ENCODE measurements at places on chromosomes 7 and 10.

DNA sequence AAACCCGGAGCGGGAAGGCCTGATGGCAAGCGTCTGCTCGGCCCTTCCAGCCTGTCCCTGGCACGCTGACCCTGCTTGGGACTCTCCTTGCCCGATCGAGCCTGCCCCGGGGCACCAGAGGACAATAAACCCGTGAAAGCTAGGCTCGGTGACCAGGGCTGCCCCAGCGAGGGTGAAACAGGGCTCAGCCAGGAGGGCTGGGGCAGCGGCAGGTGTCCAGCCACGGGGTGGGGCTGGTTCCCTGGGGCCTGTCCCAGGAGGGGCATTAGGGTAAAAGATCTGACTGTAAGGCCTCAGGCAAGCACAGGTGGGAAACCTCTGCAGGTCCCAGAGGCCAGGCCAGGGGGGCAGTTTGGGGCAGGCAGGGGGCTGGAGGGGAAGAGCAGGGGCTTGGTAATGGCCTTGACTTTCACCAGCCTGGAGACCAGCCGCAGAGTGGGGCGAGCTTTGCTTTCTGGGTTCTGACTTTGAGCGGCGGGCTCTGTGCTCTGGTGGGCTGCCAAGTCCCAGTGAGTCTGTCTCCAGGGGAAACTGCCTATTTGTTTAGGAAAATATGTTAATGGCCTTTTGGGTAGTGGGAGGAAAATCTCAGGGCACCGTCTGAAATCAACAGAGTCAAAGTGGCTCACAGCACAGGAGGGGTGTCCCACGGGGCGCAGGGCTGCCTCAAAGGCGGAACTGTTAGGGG is 68.2 kb upstream of the INPP5A start:
- DNase-seq, result no peak

GRCh38 chr7:17682586-17682985 is 257.7 kb downstream of the SNX13 start:
- DNase-seq, result no peak

GRCh38 chr7:114590298-114590697 is 175.7 kb downstream of the FOXP2 start:
- no peak for DNase-seq

- no peak for DNase-seq
Observed at GRCh38 chr10:8035006-8035640, 19.4 kb upstream of the GATA3 start.

- DNase-seq, result no peak
Observed at GRCh38 chr10:52870562-52870961, 98.0 kb upstream of the MBL2 start.

DNA sequence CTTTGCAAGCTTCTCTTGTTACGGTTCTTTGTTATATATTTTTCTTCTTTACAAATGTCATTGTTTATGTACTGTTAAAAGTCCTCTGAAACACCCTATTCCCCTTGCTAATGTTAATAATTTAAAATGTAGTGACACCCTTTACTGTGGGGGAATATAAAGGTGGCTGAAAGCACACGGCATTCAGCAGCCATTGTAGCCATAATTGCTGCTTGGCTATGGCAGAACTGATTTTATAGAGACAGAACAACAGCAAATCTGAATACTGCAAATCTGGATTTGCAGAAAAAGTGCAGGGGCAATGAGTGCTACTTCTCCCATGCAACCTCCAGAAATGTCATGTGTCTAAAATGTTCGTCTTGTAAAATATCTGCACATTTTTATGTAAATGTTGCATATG is 3.7 kb upstream of the WASL start:
- DNase-seq, result no peak

DNA sequence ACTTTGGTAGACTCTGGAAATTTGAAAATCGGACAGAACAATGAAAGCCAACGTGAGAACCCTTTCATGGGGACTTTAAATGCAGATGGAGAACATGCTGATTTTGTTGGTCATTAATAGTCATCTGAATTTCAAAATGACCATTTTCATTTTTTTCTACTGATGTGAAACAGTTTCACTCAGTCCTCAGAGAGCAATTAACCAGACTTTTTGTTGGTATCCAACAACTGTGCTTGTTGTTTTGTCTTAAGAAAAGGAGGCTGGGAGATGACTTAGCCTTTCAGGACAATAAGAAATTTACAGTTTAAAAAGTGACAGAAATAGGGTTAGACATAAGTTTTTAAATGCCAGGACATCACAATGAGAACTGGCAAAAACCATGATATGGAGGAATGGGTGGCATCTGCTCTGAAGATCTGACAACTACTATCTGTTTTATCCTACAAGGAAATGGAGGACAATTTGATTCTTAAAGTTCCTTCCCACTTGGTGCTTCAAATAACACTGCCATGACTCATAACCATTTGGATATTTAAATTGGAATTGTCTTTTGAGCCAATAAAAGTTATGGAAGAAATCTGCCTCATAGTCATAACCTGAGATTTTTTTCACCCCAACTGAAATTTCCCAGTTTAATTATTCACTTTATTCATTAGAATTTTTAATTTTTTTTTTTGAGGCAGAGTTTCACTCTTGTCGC is 87.2 kb upstream of the HPS1 start:
- DNase-seq, result no peak

DNA sequence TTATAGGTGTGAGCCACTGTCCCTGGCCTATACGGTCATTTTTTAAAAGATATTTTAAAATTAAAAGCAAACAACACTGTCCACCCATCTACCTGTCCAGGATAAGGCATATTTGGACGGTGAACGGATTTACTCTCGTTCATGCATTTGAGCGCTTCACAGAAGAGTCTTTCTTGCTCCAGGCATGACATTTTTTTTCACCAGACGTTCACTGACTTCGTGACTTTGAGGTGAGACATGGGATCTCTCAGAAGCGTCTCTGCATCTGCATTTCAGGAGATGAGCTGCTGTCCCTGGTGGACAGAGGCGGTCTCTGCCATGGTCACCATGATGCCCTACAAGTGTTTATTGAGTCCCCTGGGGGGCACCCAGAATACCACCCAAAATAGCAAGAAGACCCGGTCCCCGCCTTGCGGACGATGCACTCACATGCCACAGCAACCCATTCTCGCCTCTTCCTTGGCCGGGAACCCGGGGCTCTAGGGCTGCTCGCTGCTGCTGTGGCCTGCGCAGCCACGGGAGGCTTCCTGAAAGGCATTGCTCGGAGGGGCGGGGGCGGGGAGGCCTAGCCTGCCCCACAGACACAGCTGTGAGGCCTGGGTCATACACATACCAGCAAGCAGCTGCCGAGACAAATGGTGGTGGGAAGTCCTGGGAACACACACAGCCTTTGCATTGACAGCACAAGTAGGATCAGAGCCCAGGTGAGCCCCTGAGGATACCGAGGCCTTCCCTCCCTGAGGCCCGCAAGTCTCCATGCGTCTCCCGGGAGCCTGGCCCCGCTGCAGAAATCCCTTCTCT is 84.4 kb downstream of the RGS10 start:
- DNase-seq, result no peak

- no peak for DNase-seq
Observed at GRCh38 chr10:128579280-128579865, 453.1 kb upstream of the MKI67 start.

- DNase-seq, result no peak
Observed at GRCh38 chr10:95333997-95334804, 43.4 kb upstream of the PDLIM1 start.

DNA sequence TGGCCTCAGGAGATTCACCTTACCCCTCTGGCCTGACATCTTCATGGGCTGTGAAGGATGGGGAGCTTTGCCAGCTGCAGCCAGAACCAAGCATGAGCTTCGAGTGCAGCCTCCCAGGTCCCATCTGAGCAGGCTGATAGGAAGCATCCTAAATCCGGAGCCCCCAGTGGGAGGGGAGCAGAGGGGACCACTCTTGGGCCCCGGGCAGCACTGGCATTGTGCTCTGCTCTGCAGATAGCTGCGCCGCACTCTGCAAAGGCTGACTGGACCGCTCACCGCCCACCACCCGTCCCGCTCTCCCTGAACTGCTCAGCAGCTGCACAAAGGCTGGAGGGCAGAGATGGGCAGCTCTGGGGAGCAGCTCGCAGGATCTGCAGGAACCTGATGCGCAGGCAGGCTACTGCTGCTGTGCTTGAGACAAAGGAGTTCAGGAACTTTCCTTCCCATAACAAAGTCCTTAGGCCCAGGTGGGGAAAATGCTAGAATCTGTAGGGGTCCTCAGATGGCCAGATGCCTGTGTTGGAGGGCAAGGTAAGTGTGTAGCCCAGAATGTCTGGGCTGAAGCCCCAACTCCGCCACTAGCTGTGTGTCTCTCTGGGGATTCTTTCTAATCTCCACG is 51.8 kb downstream of the ARHGAP22 start:
- DNase-seq, result no peak

GRCh38 chr7:105202616-105203015 is 186.1 kb downstream of the SRPK2 start:
- no peak for DNase-seq

DNA sequence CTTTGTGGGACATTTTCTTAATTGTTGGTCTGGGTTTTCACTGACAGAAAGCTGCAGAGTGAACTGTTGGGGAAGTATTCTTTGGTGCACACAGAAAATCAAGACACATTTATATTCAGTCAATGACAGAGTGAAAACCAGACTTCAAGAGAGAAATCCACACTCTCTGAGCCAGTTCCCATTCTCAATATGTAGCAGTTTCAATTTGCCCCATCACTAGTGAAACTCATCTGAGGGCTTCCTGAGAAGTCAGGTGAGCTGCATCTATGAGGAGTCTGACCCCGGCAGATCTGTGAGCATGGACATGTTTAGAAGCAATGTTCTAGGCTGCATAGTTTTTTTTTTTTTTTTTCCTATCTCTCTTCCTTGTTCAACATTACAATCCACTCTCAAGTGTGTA is 163.7 kb upstream of the AHR start:
- DNase-seq, result no peak

DNA sequence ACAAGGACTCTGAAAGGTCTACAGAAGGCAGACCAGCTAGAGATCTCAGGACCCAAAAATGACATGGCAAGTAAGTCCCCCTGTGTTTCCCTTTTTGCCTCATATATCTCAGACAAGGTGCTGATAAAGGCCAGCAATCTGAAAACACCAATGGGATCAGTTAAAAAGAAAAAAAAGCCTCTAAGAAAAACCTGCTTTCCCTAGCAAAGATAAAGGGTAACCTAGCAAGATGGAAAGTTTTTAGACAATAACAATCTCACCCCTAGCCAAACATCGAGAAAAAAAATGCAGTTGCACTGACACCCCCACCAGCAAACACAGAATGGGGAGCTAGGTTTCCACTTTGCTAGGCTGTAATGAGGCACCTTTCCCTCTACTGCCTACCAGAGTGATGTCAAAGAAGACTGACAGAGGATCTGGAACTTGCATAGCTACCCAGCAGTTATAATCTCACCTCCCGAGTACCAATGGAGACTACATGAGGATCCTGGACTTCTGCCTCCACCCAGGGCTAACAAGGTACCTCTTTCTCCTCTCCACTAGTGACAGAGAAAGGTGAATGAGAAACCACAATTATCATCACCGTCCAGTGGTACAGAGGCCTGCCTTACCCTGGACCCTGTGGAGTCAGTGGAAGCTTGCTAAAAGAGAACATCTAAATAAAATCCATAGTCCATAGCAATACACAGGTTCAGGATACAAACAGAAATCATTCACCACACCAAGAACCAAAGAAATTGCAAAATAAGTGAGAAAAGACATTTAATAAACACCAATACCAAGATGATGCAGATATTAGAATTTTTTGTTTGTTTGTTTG is 240.8 kb downstream of the ARHGAP12 start:
- no peak for DNase-seq

GRCh38 chr7:7883394-7883793 is 85.2 kb upstream of the GLCCI1 start:
- no peak for DNase-seq

- DNase-seq, result no peak
Observed at GRCh38 chr7:135151533-135151932, 3.7 kb downstream of the TMEM140 start.

DNA sequence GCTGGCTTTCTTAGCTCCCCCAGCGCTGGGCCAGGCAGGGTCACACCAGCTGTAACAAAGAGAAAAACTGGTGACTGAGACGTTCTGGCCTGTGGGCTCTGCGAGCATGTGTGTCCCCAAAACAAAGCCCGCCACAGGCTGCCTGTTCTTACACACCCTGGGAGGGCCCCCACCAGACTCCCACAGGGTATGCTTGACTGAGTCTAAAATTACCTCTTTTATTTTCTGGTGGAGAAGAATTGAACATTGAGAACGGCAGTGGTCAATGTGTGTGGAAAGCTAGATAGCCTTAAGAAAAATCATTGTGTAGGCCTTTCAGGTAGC is 808 bp downstream of the C10orf71 start:
- DNase-seq, result no peak

DNA sequence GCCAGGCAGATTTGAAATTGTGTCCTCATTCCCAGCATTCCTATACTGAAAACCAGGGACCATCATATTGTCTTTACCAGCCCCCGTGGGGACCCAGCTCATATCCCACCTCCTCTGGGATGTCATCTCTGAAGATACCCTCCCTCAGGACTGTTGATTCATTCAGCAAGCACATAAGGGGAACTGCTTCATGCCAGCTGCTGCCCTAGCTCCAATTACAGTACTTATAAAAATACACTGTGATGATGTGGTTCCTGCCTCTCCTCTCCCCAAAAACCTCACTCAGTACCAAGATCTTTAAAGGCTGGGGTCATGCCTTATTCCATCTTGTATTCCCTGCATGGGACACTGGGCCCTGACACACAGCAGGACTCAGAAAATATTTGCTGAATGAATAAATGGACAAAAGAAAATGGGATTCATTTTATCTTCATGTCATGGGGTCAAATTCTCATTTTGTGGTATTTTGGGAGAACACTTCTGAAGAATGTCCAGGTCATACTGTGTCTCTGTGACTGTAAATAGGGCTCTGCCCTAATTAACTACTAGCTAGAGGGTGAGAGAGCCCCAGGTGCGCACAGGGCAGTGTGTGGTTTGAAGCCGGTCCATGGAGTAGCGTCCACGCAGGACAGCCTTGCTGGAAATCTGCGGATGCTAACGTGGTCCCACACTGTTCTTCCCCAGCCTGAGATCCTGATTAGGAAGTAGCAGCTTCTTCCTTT is 29.0 kb upstream of the DAGLB start:
- DNase-seq, result no peak

Data from stimulated activated CD4-positive, alpha-beta T cell treated with anti-CD3 and anti-CD28 coated beads, Interleukin-1b, Interleukin-23, amount 100 ng/mL, for 4 hours (primary cell).